T-helper 2 cell (primary cell): ENCODE measurements at places on chromosomes 1 and 21.

- no peak for DNase-seq
Measured at GRCh38 chr1:99992044-99992722, 22.4 kb downstream of the SLC35A3 start.

GRCh38 chr1:27416387-27417111 is 24.1 kb downstream of the GPR3 start:
- no peak for DNase-seq

GRCh38 chr1:41526956-41527561 is 42.6 kb upstream of the EDN2 start:
- no peak for DNase-seq

GRCh38 chr21:18129526-18129925 is 115.1 kb upstream of the CHODL start:
- no peak for DNase-seq

GRCh38 chr1:49465486-49466185 is 558.1 kb downstream of the AGBL4 start:
- DNase-seq = no peak

DNA sequence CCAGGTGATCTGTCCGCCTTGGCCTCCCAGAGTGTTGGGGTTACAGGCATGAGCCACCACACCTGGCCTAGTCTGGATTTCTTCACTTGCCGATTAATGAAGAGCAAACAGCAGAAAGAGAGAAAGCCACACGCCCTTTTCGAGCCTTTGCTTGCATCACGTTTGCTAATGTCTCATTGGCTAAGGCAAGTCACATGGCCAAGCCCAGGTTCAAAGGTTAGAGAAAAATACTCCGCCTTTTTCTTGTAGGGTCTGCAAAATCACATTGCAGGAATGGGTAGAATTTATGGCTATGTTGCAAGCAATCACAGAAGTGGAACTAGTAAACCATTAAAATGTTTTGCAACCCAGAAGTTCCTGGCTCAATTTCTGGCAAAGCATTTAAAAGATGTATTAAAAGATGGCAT is 26.8 kb upstream of the BACH1 start:
- no peak for DNase-seq

DNA sequence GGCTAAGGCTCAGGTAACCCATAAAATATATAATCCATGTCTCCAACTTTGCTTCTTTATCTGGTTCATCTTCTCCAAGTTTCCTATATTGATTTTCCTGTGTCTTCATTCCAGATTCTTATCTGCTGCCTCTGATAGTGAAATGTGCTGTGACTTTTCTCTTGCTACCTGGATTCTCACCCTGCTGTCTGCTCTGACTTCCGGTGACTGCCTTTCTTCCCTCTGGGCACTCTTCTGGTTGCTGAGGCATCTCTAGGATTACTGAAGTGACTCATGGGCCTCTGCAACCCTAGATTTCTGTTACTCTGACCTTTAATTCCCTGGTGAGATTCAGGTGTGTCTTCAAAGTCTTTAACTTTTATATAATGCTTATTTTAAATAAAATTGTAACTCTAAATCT is 46.9 kb downstream of the GIPC2 start:
- no peak for DNase-seq

GRCh38 chr1:231362325-231362724 is 24.2 kb downstream of the SPRTN start:
- DNase-seq = no peak

- DNase-seq = no peak
Measured at GRCh38 chr21:43864962-43865539, at the start of gene AGPAT3. Gene AGPAT3, plus strand, starts transcription at chr21:43865223. Its CDS starts 94,459 bp downstream, at chr21:43959682.

DNA sequence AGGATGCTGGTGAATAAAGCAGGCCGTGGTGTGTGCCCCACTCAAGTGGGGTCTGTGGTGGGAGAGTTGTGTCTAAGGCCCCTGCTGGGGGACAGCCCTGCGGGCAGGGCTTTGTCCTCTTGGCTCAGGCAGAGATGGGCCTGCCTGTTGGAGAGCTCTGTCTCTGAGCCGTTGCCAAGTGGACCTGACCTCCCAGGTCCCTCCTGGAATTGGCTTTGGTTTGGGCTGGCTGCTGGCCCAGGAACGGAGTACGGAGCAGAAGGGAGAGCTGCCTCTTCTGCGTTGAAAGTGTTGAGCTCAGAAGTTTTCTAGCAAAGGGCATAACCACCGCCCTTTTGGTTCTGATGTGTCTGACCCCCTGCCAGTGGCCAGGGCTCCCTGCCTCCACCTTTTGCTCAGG is 153.9 kb downstream of the PEX14 start:
- DNase-seq = no peak

DNA sequence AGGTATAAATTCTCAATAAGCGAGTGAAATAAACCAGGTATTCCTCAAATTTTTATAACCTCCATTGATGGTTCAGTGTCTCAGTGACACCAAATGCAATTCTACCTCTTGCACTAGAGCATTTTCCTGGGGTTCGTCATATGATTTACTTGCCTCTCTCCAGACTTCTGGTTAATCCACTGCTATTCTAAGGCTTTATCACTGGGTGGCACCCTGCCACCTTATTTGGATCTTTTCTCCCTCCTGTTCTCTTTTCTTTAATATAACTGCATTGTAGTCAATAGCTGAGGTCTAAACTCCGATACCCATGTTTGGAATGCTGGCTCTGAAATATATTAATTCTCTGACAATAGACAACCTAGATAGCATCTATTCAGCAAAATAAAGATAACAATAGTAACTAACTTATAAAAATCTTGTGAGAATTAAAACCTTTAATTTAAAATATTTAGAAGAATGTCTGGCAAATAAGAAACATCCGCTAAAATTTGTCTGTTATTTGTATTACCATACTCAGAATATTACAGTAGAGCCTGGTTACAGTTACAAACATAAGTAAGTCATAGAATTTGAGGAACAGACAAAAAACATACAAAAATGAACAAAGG is 436.4 kb downstream of the PLA2G4A start:
- no peak for DNase-seq

- no peak for DNase-seq
Measured at GRCh38 chr1:235725434-235725833, 75.8 kb upstream of the GNG4 start.

- DNase-seq = no peak
Measured at GRCh38 chr1:201648066-201648906, 109.4 kb downstream of the NAV1 start.

DNA sequence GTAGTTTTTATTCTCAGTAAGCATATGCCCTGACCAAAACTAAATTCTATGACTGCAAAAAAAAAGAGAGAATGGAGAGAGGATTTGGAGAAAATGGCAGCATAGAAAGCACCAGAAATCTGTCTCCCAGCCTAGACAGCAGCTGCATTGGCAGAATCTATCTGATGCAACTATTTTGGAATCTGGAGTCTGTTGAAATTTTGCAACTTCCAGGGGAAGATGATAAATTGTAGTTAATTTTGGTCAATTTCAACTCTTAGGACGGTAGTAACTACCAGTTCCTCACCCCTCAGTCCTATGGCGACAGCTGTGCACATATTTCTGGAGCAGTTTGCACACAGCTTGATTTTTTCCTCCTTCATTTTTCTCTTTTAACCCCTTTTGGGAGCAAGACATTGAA is 10.9 kb downstream of the EXO5 start:
- DNase-seq = no peak

- DNase-seq = no peak
Measured at GRCh38 chr21:16667395-16667794, 845.4 kb upstream of the CXADR start.

- DNase-seq = no peak
Measured at GRCh38 chr1:235613602-235614001, 36.0 kb downstream of the GNG4 start.

GRCh38 chr1:36988321-36988720 is 46.0 kb downstream of the GRIK3 start:
- no peak for DNase-seq

GRCh38 chr21:45381036-45381787 is 23.8 kb upstream of the COL18A1 start:
- peak; percentile 8 for DNase-seq

DNA sequence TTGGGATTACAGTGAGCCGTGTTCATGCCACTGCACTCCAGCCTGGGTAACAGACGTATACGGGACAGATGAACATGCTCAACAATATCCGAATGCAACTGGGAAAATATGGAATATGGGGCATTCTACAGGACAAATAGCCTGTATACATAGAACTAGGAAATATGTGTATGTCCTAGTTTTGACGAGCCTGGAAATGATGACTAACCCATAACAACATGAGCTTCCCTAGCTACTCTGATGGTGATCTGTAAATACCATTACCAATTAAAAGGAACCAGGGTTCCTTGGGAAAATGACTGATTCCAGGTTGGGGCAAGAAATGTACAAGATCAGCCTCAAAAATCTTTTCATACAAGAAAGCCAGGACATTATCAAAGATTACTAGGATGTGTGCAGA is 42.8 kb upstream of the ARTN start:
- no peak for DNase-seq

DNA sequence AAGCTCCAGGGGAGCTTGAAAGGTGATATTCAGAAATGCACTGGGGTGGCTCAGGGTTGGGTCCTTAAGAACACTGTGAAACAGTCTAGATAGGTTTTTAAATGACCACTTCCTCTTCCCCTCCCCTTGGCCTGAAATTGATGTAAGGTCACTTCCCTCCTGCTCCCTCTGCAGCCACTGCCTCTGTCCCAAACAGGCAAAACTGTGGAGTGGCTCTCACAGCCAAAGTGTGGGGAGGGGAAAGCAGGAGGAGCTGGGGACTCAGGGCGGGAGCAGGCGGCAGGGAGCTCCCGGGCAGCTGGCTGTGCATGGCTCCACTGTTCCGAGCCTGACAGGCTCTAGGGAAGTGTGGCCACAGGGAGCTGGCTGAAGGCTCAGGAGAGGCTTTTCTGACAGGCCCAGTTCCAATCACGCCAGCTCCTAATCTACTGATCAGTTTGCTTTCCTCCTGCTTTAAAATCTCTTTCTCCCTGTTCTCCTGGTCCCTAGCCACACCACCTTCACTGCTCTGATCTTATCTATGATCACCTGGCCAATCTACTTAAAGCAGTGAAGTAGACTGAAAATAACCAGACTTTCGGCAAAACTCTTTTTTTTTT is 5.1 kb upstream of the CSRP1 start:
- DNase-seq = no peak

GRCh38 chr1:10187026-10187334 is 23.4 kb upstream of the KIF1B start:
- DNase-seq = no peak

GRCh38 chr1:228163007-228163753 is 2.4 kb upstream of the IBA57 start:
- no peak for DNase-seq

GRCh38 chr21:45162115-45162514 is 87.7 kb downstream of the ADARB1 start:
- DNase-seq = no peak

- DNase-seq = no peak
Measured at GRCh38 chr1:56965916-56966697, at the start of gene C8B. Gene C8B, minus strand, starts transcription at chr1:56966015. Its CDS starts 67 bp downstream, at chr1:56965948.

- DNase-seq = no peak
Measured at GRCh38 chr1:50251702-50252101, 143.0 kb downstream of the ELAVL4 start.

DNA sequence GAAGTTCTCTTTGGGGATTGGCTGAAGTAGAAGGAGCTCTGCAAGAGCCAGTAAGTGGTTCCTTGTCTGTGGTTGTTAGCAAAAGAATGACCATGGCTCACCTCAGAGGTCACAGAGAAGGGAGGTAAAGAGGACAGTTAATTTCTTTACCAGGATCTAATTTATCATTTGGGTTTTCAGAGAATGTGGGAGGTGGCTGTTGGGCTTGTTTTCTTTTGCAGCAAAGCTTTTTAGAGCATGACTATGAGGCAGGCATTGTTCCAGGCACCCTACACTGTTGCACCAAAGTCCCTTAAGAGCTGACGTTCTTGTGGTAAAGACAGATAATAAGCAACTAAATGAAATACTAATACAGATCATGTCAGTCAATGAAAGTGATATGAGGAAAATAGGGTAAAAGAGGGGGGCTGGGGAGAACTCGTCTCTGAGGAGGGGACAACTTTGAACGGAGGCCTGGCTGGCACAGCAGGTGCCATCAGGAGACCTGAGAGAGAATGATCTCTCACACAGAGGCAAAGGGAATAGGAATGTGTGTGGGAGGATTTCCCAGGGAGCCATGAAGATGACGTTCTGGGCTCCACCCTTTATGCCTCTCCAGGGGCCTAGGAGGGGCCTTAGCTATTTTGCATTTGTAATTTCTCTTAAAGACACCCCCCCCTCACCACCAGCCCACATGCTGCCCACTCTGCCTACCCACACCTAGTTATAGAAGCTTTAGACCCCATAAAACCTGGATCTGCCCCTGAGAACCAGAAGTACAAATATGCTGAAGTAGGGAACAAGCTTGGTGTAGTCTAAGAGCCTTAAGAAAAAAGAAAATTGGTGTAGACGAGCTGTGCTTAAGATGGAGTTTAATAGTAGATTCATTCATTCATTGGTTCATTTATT is 177.5 kb downstream of the ROR1 start:
- DNase-seq = no peak

DNA sequence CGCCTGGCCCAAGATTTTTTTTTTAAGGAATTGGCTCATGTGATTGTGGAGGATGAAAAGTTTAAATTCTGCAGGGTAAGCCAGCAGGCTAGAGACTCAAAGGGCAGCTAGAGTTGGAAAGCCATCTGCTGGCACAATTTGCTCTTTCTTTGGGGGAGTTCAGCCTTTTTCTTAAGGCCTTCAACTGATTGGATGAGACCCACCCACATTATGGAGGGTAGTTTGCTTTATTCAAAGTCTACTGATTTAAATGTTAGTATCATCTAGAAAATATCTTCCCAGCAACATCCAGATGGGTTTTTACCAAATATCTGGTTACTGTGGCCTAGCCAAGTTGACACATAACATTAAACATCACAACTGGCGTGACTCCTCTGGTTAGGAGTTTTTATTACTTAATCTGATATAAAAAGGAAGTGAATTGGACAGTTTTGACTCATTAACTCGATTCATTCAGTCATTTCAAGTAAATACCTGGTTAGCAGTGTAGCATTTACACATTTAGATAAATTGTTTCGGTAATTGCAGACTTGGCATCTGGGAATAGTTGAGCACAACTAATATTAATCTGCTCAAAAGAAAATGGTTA is 12.4 kb downstream of the HOOK1 start:
- DNase-seq = no peak

GRCh38 chr1:154453574-154454352 is 48.3 kb upstream of the TDRD10 start:
- no peak for DNase-seq

- DNase-seq = no peak
Measured at GRCh38 chr1:115873184-115873583, 32.3 kb upstream of the NHLH2 start.

GRCh38 chr21:46005481-46005881 is 23.9 kb downstream of the COL6A1 start:
- no peak for DNase-seq

DNA sequence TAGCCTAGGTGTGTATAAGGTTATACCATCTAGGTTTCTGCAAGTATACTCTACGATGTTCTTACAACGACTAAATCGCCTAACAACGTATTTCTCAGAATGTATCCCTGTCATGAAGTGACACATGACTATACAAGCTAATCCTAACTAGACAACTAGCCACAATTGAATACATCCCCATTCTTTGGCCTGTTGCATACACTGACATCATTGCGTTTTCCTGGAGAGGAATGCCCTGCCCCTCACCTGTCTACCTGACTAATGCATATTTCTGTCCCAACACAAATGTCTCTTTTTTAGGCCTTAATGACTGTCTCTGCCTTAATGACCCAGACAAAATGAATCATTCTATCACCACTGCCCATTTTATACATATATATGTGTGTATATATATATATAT is 8.5 kb upstream of the NFIA start:
- DNase-seq = no peak
